ENCODE measurements at places on chromosomes 3 and 15. TPM values are rescaled to one million over a fixed set of nuclear protein-coding genes. Genes with fewer than 3 reads are reported as not detected.

Gene ROPN1
- not detected for total RNA-seq

Gene TPRA1
- 30.8 TPM for total RNA-seq

Gene RARB
- total RNA-seq: 1.6 TPM

Gene PLCL2
- 18.1 TPM for total RNA-seq

Gene STARD9
- 41.6 TPM for total RNA-seq

Gene HOMER2
- 3.6 TPM for total RNA-seq

Gene SNX1
- total RNA-seq: 125 TPM

Gene RASL12
- 6.8 TPM for total RNA-seq

All from subcutaneous adipose tissue (tissue), 4 donors.